Choroid plexus epithelial cell (primary cell): ENCODE measurements at places on chromosomes 2 and 18.

DNA sequence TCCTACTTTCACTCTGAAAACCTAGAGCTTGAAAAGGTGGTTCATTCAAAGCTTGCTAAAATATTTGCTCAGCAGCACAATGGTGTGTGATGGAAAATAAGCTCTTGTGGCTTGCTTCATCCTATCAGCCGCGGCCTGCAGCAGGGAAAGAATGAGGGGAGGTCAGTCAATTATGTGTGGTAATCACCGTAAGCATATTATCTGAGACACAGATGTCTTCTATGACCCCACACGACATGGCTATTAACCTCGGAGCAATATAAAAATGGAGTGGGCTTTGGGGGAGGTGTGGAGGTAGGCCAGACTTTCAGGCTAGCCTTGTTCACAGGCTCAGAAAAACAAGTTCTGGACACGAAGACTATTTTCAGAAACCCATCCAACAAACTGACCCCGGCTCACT is 98.4 kb upstream of the SIX3 start:
- DNase-seq: no peak

GRCh38 chr2:113218283-113219091 is 44.7 kb downstream of the PSD4 start:
- no peak for DNase-seq

- DNase-seq: peak; percentile 76
Observed at GRCh38 chr2:239143858-239144712, 256.7 kb downstream of the HDAC4 start.

GRCh38 chr2:231545105-231545902 is 15.1 kb upstream of the NMUR1 start:
- peak; percentile 89 for DNase-seq

- no peak for DNase-seq
Observed at GRCh38 chr18:30987467-30988241, 54.9 kb downstream of the DSC3 start.

DNA sequence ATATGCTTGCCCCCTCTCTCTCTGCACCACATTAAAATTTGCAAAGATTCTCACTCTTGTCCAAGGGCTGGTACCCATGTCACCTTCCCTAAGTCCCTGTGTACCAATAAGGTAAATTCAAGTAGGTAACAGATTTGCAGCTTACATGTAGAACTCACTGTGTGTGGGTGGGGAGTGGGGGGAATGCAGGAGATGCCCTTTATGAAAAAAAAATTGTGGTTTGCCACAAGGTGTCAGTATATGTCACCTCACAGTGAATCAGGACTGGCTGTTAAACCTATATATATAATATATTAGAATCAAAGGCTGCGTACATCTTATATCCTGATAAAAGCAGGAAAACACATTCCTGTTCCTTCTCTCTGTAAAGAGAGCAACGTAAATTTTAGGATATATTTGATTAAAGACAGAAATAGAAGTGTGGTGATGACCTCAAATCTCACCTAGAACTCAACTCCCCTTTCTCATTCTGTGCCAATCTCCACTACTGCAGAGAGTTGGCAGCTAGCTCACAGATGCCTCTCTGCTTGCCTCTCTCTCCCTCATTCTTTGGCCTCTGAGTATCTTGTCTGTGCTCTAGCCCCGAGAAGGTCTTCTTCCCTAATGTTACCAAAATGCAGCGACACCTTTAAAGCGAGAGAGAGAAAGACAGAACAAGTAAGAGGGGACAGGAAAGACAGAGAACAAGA is 536 bp downstream of the XDH start:
- no peak for DNase-seq

DNA sequence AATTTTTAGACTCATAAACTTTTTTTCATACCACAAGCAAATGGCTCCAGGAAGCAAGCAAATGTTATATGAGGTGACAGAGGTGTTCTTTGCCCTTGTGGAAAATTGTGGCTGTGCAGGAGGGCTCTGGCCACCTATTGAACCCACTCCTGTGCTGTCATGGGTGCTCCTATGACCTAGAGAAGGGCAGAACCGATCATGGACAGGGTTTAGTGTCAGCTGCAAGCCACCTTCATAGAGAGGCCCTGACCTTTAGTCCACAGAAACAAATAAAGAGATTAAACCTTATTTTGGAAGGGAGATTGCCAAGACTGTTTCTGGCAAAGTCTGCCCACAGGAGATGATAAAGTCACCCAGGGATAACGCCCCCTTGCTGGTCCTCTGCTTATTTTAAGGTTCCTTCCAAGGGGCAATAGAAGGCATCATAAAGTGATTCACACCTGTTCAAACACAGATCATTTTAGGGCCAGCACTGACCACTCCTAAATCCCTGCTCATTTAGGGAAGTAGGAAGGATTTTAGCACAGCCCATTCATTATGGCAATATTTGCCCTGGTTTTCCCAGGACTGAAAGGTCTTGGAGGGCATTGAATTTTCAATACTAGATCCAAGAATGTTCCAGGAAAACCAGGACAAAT is 26.1 kb upstream of the STAT4 start:
- DNase-seq: no peak

DNA sequence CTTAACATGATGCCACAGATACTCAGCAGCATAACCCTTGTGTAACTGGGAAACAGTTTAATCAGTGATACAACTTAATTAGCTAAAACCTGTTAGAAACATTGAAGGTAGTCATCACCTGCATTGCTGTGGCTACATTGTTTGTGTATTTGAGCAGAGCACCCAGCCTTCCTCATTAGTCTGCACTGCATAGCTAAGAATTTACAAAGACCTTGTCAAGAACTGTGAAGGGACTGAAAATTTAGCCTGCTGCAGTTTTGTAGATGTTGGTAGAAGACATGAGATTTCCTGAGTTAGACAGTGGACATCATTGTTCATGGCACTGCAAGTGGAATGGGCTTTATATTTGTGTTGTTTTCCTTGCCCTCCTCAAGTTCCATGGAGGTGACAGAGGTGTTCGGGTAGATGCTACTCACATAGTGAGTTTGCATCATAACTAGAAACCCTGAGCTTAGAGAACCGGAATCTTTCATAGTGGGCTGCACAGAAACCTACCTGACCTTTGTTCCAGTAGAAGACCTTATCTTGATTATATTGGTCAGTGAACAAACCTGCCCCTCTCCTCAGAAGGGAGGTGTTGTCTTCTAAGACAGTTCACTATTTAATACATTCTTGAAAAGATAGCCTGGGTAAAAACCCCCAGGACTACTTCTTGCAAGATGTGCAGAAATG is 12.5 kb downstream of the VAPA start:
- no peak for DNase-seq

DNA sequence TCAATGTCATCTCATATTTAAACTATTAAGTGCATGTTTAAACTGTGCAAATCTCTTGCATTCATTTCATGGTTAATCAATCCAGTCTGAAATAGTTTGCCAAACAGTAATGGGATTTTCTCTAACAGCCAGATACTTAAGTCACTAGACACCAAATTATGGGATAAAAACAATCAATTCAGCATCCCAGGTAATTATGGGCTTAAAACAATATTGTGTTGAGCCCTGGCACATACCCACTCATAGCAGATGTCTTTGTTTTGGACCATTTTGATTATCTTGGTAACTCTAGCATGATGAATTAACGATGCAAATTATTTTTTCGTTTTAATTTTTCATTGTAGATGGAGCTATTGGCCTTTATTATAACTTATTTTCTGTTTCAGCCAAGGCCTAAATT is 118.5 kb upstream of the CD302 start:
- DNase-seq: no peak

- peak; percentile 91 for DNase-seq
Observed at GRCh38 chr18:45962461-45962860, 4.7 kb downstream of the EPG5 start.

GRCh38 chr18:12606592-12607315 is 51.2 kb downstream of the SPIRE1 start:
- DNase-seq: peak; percentile 92

GRCh38 chr18:72634500-72634899 is 90.4 kb upstream of the CBLN2 start:
- no peak for DNase-seq

DNA sequence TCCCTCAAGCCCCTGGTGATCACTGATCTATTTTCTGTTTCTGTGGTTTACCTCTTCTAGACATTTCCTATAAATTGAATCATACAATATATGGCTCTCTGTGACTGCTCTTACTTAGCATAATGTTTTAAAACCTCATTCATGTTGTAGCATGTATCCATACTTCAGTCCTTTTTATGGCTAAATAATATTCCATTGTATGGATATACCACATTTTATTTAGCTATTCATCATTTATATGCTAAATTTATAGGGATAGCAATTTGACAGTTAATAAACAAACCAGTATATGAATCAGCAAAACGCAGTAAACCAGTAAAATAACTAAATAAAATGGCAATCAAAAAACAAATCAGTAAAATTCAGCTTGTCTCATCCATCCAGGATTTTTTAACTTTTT is 286.1 kb upstream of the HNRNPA3 start:
- DNase-seq: no peak

GRCh38 chr18:37487400-37487867 is 78.2 kb downstream of the CELF4 start:
- DNase-seq: no peak

- DNase-seq: no peak
Observed at GRCh38 chr2:36597003-36597531, 901 bp downstream of the FEZ2 start.

DNA sequence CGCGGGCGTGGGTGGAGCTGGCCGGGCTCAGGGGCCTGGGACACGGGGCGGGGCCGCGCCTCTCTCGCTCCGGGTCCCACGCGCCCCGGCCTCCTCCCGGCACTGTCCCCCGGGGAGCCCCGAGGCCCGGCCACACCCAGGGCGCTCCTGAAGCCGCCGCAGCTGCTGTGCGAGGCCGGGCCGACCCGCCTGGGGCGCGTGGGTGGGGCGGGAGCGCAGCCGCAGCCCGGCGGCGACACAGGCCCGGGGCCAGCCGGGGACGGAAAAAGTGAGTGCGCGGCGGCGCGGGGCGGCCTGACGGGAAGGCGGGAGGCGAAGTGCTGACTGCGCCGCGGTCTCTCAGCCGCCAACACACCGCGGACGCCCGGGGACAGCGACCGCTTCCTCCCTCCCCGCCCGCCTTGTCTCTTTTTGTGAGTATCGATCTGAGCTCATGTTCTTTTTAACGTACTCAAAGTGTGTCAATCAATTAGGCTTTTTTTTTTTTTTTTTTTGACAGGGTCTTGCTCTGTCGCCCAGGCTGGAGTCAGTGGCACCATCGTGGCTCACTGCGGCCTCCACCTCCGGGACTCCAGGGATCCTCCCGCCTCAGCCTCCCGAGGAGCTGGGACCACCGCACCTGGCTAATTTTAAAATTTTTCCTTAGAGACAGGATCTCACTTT is 14.5 kb downstream of the PDCD1 start:
- peak; percentile 33 for DNase-seq

- peak; percentile 1 for DNase-seq
Observed at GRCh38 chr2:153059338-153060052, 341.1 kb downstream of the ARL6IP6 start.

- no peak for DNase-seq
Observed at GRCh38 chr2:240644171-240644651, 18.9 kb downstream of the GPR35 start.

DNA sequence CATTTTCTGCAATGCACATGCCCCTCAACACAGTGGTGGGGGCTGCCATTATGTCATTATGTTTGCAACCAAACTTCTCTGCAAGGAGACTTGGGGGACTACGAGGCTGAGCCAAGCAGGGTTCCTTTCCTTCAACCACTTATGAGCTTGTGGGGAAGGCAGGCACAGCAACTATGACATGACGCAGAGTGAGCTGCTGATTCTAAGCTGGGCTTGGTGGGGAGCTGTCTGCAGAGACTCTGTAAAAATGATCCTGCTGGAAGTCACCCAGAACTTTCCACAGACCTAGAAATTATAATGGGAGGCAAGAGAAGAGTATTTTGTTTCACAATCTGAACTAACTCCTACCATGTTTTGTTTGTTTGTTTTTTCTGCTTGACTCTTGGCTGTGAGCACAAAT is 55.6 kb downstream of the INPP5D start:
- DNase-seq: peak; percentile 44

GRCh38 chr18:29160170-29160569 is 983.2 kb upstream of the CDH2 start:
- DNase-seq: no peak

GRCh38 chr18:22846088-22846683 is 86.9 kb upstream of the RBBP8 start:
- peak; percentile 63 for DNase-seq

GRCh38 chr18:26911840-26912239 is 46.3 kb upstream of the AQP4 start:
- no peak for DNase-seq

DNA sequence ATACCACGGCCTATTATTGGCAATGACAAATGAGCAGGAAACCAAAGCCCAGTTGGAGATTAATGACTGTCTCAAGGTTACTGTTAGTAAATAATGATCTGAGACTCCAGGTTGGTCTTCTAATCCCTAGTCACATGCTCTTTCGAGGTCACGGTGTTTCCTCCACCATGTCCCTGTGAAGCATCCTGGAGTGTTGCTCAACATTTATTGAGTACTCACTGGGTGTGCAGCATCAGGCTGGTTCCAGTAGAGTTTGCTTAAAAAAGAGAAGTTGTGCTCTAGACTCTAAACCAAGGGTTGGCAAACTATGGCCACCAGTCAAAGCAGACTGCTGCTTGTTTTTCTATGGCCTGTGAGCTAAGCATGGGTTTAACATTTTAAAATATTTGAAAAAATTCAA is 263.8 kb upstream of the ATP5MC3 start:
- DNase-seq: no peak

DNA sequence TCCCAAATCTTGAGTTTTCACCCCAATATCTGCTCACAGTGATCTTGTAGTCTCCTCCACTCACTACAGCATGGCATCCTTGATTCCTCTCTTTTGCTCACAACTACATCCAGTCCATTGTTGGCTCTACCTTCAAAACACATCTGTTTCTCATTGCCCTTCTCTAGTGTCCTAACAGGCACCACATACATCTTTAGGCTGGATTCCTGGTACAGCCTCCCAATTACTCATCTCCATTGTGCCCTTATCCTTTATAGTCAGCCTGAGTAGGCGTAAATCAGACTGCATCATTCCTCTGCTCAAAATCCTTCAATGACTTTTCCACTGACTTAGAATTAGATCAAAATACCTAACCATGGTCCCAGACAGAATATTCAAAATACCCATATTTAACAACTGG is 10.7 kb upstream of the TAF1B start:
- no peak for DNase-seq

DNA sequence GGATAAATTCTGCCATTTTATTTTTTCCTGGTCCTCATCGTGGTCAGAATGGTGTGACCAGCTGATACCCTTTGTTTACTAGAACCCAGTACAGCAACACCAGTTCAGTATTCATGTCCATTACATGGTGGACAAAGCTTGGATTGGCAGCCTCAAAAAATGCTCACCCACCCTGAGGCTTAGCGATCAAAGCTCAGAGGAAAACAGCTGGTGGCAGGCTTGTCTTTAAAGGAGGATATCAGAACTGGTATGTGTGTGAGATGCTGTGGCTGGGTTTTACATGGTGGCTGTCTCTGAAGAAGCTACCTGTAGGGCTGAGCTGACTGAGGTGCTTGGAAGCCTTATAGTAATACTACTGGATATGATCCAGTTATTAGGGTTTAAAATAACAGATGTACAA is 471.1 kb upstream of the MEX3C start:
- DNase-seq: no peak

- DNase-seq: peak; percentile 71
Observed at GRCh38 chr2:171327043-171327496, 106.7 kb downstream of the METTL8 start.
